ENCODE measurements at places on chromosomes 3 and 15.

DNA sequence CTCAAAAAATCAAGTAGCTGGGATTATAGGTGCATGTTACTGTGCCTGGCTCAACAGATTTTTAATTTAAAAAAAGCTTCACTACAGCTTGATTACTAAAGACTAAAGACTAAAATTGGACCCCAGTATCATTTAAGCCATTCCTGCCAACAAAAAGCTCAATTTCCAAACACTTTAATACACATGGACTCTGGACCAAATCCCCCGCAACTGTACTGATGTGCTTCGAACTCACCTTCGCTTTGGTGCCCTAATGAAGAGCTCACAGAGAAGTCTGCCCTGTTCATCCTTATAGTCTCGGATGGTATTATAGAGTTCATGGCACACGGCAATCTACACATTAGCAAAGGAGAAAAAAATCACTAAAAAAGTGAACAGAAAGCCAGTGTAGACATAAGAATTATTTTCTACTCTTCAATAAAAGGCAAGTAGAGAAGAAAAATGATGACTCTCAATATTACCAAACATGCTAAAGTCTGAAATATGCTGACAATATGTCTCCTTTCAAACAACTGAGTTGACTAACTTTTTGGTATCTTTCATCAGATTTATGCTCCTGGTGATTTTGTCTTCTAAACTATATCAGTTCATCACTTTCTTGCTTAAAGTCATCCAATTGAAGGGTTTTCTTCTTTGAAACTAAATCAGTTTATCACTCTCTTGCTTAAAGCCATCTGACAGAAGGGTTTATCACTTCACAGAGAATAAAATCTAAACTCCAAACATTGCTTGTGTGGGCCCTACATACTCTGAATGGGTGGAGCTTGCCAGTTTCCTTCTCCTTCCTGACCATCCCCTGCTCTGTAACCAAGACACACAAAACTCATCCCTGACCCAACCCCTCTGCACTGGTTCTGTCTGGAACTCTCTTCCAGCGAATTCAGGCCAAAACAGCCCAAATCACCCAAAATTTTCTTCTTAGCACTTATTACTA lies 7.2 kb downstream of the PBRM1 start:
- no peak for DNase-seq

DNA sequence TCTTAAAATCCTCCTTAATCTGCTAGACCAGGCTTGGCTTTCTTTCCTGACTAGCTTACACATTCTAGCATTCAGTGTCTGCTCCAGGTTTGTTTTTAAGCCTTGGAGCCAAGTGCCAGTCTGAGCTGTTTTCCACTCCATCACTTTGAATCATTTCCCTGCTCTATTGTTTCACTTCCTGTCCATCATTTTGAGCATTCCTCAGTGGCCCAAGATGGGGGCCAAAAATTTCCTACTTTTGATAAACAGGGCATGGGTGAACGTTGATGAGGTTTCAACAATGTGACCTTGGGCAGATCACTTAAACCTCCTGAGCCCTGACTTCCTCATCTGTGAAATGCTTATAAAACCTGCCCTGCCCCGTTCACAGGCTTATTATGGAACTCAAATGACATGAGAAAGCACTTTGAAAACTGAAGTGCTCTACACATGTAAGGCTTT lies 4.4 kb downstream of the CYP19A1 start:
- no peak for DNase-seq

DNA sequence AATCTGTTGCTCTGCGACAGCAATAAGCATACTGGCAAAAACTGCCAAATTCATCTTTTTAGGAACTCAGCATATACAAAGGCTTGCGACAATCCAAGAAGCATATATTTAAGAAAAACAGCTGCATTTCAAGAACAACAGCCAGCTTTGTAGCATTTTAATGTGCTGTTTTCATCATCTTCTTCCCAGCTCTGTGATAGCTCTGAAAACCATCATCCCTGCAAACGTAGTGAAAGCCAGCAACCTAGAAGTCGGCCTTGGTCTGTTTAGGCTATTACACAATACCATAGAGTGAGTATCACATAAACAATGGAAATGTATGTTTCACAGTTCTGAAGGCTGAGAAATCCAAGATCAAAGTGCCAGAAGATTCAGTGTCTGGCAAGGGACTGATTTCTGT lies 187.5 kb downstream of the NAALADL2 start:
- DNase-seq, result no peak

- DNase-seq, result no peak
Measured at GRCh38 chr3:157452097-157452496, 15.4 kb downstream of the PTX3 start.

DNA sequence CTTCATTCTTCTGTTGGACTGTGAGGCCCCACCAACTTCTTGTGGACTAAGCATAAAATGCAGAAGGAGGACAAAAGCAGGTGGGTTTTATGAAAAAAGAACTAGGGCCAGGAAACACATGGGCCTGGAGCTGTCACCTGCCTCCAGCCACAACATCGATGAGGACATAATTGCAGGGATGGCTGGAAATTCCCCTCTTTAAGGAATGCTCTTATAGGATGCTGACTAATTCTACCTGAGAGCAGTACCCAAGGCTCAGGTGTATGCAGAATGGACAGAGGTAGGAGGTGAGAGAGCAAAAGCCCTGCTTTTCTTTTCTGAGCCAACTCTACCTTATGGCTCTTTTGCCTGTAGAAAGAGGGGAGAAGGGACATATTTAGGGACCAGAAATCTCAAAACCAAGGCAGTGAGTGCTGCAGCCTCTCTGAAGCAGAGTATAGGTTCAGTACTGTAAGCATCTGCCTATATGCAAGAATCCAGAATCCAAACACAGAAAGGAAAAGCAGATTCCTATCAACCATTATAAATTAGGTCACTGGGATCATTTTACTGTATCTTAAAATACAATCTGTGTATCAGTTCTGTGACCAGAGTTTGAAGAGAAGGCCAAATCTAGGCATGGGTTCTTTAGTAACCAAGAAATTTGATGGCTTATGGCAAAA lies 205.3 kb upstream of the WNT5A start:
- DNase-seq, result no peak

GRCh38 chr3:109973733-109974132 lies 636.4 kb upstream of the DPPA4 start:
- no peak for DNase-seq

DNA sequence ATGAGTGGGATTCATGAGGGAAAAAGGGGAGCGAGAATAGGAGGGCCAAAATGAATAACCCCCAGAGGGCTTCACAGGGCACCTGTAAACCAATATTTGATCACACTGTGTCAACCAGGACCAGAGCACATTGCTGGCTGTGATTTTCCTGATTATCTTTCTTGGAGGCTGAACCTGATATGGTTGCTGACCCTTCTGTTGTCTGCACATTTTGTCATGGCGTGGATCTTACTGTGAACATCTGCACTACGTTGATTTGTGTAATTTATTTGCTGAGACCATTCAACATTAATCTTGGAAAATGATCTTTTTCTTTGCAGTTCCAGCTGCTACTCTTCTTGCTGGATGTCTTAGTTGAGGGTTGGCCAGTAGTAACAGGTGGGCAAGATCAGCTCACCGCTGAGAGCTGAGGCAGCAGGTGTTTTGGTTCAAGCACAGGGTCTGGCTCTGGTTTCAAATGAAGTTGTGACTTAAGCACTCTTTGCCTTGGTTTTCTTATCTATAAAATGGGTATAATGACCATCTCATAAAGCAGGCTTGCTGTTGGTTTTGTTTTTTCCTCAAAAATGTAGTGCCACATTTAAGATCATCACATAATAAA lies 61.2 kb downstream of the ARHGEF26 start:
- DNase-seq, result no peak

GRCh38 chr15:77529394-77530159 lies 103.1 kb downstream of the LINGO1 start:
- DNase-seq, result no peak

GRCh38 chr3:20924646-20925385 lies 738.8 kb upstream of the SGO1 start:
- DNase-seq, result no peak

DNA sequence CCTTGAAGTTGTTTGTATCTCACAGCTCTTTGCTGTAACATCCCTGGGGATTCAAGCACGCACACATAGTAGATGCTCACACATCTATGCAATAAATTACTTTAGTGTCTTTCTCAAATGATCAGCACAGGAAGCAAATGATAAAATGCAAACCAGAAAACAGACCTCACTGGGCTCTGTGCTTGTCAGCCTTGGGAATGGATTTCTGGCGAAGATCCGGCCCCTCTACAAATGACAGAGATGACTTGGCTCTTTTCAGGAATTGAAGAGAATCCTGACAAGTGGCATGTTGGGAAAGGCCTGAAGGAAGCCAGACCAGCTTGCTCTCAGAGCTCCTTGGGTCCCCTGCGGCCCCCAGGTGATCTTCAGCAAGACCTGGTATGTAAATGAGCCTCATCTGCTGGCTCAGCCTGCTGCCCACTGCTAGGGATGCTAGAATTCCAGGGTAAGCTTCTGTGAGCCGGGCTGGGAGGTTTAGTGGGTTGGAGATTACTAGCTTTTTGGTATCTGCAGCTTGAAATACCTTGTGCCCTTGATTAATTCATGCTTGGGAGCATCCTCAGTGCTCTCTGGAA lies 54.1 kb downstream of the LPP start:
- DNase-seq, result no peak

DNA sequence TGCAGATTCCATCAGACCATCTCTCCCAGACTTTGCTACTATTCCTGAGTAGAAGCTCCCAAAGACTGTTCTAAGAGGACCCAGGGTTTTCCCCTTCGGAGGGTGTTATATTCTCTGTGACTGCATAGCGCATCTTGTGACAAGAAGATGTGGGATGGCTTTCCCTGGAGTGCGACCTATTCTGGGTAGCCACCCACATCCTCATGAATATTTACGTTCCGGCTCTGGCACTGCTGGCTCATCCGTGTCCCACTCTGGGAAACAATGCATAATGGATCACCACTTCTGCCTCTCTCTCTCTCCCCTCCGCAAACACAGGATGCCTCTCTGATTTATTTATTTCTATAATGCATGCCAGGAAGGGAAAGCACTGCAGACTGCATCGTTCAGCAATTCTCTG lies 166.1 kb downstream of the PYDC2 start:
- no peak for DNase-seq

DNA sequence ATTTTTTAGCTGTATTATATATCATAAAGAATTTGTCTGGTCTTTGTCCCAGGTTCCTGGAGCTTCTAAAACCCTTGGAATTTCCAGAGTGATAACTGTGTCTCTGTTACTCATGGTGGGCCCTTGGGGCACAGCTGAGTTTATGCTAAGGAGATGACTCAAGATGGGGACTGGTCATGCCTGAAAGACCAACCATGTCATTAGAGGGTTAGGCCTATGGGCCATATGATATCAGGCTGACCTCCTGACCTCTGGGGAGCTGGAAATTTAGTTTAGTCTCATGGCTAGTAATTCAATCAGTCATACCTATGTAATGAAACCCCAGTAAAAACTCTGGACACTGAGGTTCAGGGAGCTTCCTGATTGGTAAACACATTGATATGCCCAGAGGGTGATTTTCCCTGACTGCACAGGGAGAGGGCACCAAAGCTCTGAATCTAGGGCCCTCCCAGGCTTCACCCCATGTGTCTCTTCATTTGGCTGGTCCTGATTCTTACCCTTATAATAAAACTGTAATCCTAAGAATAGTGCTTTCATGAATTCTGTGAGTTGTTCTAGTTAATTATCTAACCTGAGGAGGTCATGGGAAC lies 69.6 kb downstream of the EEFSEC start:
- DNase-seq, result no peak

GRCh38 chr3:51401735-51402134 lies 10.7 kb downstream of the RBM15B start:
- DNase-seq, result no peak

- DNase-seq, result no peak
Measured at GRCh38 chr3:141878326-141878725, 1.9 kb downstream of the ATP1B3 start.

DNA sequence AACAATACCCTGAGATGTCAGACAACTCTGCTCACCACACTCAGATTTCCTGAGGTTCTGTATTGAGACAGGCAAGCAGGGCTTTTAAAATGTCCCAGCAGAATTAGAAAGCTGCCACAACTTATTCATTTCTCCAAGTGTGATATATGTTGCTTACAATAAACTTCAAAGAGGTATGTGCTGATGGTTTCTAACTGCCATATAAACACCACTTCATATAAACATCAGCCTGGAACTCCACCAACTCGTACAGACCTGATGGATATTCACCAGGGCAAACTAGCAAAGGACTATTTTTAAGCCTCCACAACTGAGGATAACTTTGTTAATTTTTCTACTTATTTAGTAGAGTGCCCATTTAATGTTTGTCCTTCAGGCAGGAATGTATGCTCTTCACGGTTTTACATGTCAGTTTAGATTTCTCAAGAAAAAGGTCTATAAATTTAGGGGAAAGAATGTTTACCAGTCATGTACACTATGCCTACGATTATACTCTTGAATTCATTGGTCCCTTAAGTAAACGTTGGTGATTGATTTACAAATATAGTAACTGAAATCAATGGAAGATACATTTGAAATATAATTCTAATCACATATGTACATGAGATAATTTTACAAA lies 109.6 kb upstream of the ABI3BP start:
- DNase-seq, result no peak
